IPS-NIHi11 (cell line): ENCODE measurements at places on chromosomes 12 and 14.

- DNase-seq = no peak
Observed at GRCh38 chr14:95250936-95251335, 68.8 kb downstream of the CLMN start.

DNA sequence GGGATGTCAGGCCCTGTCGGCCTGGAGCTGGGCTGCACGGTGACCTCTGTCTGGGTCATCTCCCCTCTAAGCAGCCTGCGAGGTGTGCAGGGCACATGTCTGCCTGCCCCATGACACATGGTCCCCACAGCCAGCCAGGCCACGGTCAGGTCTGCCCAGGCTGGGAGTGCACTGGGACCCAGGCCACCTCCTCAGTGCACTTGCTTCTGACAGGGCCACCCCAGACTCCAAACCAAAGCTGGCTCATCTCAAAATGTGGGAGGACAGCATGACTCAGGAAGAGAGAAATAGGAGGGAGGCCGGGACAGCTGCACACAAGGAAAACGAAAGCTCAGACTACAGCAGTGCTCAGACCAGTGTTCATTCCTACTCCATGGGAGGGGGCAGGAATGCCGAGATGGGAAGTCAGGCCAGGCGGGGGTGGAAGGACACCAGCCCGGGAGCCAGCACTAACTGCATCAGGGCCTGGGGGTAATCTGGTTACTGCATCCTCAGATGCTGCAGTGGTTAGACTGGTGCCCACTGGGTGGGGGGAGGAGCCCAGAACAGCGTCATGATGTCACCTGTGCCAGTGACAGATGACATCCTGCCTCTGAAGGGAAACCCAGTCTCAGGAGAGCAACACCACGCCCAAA lies 4.0 kb downstream of the P2RX2 start:
- peak; percentile 10 for DNase-seq

DNA sequence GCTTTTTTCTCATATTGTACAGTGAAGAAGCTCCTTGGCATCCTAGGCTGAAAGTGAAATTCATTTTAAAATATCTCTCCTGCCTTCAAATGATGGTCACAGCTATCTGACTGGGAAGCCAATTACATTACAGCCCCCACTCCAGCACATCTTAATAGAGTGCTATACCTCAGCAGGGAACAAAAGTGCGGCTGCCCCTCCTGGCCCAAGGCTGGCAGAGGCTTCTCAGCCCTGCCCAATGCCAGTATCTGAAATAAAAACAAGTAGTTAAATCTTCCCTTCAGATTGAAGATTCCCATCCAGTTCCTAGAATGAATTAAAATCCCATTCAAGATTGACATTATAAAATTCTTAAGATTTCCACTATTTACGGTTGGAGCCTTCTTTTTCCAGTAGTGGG lies 54.9 kb upstream of the GNG2 start:
- DNase-seq = no peak

DNA sequence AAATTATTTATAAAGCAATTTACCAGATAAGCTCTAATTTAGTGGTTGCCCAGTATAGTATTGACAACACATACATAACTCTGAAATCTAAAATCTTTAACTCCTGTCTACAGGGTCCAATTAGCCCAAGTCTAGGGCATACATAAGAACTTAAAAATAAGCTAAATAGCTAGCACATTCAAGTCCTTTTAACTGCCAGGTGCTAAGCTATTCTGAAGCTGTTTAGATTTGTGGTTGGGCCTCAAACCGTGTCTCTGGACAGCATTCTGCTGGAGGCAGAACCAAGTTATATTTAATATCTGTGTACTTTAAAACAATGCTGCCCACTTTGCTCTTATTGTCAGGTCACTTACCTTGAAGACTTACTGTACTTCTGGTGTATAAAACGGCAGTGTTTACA lies 19.0 kb downstream of the RPS6KA5 start:
- no peak for DNase-seq

DNA sequence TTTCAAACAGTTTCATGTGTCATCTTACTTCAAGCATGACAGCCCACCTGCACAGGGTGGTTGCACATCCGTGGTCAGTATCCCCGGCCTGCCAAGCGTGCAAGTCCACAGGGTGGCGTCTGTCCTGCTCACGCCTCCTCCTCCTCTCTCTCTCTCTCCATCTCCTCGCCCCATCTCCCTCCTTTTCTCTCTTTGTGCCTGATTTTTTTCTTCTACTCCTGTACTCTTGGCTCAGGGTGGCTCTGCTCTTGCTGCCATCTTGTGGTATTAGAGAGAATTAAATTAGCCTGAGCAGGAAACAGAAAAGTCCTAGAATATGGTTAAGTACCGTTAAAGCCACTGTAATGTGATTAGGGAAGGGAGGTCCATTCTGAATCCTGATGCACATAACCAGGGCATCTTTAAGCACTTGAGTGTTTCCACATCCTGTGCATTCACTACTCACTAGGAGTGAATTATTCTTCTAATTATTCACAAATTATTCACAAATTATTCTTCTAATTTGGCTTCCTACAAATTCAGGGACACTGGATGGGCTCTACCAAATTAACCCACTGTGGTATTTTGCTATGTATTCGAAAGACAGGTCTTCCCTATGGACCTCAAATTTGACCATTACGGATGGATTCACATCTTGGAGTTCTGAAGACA lies 25.5 kb upstream of the DTX1 start:
- DNase-seq = peak; percentile 81

GRCh38 chr12:113366827-113367226 lies 8.4 kb downstream of the PLBD2 start:
- DNase-seq = no peak

GRCh38 chr12:20024194-20024593 lies 344.1 kb upstream of the PDE3A start:
- no peak for DNase-seq
